ENCODE measurements at places on chromosomes 7 and 10.

DNA sequence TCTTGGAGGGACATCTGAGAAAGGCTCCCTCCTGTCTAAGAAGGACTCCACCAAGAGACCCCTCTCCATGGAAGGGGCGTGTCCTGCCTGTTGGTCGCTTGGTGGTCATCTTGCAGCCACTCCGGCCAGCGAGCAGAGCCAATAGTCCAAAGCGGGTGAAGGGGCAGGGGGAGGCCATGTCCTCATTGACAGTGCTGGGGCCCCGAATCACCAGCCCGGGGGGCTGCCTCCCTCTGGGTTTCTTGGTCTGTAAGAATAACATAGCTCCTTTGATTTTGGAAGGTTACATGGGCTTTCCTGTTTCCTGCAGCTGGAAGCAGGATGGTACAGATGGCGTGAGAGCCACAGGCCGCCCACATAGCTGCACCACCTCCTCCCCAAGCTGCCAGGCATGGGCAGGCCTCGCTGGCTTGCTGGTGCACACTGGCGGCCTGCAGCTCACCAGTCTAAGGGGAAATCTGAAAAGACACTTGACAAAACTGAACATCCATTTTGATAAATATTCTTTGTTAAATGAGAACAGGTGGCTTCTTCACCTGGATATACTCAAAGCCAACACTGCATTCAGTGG lies 105.8 kb downstream of the ARHGAP22 start:
- DNase-seq, result no peak

- no peak for DNase-seq
These were observed 520 bp upstream of the MICU1 start for GRCh38 chr10:72626444-72626754.

DNA sequence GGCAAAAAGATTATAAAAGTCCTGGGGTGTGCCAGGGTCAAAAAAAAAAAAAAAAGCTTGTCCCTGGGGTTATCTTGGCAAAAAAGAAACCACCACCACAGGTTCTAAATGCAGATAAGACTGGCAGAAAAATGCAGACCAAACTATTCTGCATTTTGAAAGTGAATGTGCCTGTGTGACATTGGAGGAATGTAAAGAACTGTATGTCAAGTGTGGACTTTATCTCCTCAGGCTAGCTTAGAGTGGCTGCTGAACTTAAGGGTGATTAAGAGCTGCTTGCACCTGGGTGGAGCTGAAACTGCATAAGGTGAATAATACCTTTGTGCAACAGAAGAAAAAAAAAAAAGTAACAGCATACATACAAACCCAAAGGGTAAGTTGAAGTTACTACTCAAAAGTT lies 1.3 kb upstream of the NAPEPLD start:
- DNase-seq, result no peak

- DNase-seq, result no peak
These were observed 85.7 kb upstream of the GPR26 start for GRCh38 chr10:123580426-123580825.

DNA sequence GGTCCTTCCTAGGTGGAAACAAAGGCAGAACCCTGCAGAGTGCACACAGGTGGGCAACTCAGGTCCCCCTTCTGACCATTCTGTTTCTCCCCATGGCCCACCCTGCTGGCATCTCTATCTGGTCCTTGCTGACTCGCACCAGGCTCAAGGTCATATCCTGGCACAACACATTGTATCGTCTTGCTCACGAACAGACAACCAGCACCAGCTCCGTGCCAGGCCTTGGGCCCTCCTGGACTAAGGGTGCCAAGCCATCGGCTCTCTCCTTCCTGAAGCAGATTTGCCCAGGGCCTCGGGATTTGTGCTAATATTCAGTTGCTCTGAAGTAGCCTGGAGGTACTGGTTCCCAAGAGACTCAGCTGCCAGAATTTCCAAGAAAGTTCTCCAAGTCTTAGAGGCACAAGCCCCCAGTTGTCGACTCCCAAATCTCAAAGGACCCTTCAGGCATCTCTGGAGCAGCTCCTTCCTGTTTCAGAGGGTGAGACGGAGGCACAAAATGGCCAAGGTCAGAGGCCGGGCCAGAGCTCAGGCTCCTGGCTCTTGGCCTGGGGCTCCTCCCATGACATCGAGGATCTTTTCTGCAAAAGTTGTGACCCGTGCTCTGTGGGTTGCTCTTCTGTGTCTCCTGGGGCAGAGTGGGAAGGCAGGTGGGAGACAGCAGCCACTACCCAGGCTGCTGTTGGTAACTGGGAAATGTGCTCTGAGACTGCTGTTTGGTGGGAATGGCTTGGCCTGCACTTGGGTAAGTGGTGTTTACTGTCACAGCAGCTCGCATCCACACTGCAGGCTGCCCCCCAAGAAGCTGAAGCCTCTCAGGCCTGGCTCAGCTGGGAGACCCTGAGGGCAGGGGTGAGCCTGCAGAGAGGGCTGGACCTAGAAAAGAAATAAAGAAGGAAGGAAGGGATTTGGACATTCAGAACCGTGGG lies 121.3 kb downstream of the RGS10 start:
- DNase-seq, result no peak

DNA sequence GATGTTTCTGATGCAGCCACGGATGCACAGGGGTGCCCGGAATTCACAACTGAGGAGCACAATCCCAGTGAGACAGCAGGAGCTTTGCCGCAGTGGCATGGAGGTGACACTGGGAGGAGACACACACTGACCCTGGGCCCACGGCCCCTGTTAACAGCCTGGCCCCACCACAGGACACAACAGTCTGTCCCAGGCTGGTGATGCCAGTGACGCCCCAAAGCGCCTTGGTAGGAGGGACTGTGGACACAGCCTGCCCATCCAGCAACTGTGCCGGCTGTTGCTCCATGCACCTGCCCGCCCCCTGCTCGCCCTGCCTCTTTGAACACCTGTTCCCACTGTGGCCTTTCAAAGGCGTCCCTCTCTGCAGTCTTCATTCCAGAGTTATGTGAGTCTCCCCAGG lies 49.8 kb downstream of the KLF6 start:
- DNase-seq, result no peak

- DNase-seq, result no peak
These were observed 81.4 kb upstream of the KIAA1217 start for GRCh38 chr10:24127516-24127915.

DNA sequence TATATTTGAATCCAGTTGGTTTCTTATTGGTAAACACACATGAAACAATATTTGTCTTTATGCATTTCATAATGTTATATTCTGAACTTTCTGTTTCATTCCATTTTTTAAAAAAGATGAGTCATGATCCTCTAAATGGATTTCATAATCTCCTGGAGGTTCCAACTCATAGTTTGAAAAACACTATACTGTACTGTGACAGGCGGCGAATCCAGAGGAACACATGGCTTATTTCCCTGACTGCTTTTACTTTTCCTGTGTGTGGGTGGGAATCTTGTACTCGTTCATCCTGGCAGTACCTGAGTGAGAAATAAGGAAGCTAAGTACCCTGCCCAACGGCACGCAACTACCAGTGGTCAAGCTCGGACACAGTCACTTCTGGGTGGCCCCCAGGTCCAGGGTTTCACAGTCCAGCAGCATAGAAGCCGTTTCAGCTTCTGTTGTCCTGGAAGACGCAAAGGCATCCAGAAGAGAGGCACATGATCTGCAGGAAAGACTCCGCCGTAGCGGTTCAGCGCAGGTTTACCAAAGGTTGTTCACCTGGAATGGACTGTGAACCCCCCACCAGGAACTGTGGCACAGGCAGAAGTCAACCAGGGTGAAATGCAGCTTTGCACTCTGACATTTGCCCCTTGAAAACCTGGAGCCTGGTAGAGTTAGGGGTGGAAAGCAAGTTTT lies 117.7 kb downstream of the CCNY start:
- no peak for DNase-seq

- no peak for DNase-seq
These were observed 9.6 kb upstream of the AGMO start for GRCh38 chr7:15571301-15571878.

DNA sequence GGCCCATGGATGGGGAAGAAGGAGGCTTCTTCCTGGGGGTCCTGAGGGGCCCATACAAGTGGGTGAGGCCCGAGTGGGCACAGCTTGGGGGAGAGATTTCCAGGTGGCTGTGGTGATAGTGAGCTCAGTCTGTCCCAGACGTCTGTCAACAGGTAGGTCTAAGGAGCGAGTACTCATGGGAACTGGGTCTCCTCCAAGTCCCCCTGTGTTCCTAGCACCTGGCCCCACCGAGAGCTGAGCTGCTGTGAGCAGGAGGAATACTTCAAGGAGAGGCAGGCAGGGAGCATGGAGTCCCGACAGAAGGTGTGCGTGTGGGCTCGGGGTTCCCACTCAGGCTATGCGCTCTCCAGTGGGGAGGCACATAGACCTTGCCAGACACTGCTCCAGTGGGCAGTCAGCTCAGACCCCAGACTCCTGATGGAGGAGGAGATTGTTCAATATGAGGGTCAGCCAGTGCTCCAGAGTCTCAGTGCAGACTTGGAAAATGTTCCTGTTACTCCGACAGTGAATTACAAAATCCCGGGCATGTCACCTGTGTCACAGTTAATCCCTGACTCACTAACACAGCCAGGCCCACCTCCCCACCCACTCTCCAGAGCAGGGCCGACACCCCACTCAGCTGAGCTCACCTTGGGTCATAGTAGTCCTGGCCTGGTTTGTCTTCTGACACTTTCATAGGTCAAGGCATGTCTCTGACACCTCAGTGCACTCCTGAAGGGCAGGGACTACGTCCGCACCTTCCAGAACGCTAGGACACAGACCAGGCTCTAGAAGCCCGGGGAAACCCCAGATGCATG lies 28.2 kb upstream of the C10orf53 start:
- no peak for DNase-seq

DNA sequence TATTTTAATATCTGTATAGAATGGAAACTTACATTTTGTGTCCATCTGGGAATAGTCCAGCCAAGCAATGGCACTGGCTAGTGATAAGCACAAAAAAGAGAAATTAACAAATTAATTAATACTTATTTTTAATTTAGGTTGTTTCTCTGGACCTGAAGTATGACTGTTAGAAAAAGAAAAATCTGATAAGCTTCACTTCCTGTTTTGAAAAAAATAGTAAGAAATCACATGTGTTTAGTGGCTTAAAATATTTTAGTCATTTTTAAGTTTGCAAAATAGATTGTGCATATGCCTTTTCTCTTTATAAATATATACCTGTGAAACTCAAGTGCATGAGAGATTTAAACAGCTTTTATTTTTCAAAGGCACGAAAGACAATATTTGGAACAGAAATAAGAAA lies 50.1 kb upstream of the CREB5 start:
- DNase-seq, result no peak

All from stimulated activated CD8-positive, alpha-beta memory T cell treated with anti-CD3 and anti-CD28 coated beads, Interleukin-12 subunit alpha, Interleukin-12 subunit beta, amount 100 ng/mL, for 4 hours (primary cell).